ENCODE measurements at places on chromosomes 6 and 20.

- DNase-seq, result no peak
Measured at GRCh38 chr20:57449398-57450354, 58.5 kb downstream of the RBM38 start.

DNA sequence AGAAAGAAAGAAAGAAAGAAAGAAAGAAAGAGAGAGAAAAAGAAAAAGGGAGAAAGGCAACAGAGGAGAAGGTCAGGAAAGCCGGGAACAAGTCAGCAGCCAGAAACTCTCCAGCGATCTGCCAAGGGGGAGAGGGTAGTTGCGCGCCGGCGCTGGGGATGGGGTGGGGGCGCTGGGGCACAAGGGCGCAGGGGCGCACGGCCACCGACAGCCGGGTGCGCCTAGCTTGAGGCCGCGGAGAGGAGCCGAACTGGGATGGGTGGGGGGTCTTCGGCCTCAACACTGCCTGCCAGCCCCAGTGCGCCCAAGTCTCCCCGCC is 533 bp upstream of the RSPO3 start:
- no peak for DNase-seq

- DNase-seq, result no peak
Measured at GRCh38 chr6:82251942-82252341, 4.4 kb upstream of the IBTK start.

- DNase-seq, result no peak
Measured at GRCh38 chr20:10565191-10565921, 108.4 kb downstream of the JAG1 start.

DNA sequence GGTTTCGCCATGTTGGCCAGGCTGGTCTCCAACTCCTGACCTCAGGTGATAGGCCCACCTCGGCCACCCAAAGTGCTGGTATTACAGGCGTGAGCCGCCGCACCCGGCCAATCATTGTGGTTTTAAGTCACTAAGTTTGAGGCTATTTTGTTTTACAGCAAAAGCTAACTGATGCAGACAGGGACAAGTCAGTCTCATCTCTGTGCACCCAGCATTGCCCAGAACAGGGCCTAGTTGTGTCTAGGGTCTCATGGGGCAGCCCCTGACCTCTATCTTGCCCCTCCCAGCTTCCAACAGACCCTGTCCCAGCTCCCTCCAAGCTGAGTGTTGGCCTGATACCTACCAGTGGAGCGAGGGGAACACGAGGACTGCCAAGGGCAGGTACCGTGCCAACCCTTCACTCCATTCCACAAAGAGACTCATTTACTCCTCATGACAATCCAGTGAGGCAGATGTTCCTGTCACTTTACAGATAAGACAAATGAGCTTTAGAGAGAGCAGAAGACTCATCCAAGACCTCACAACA is 8.9 kb upstream of the RBCK1 start:
- no peak for DNase-seq

DNA sequence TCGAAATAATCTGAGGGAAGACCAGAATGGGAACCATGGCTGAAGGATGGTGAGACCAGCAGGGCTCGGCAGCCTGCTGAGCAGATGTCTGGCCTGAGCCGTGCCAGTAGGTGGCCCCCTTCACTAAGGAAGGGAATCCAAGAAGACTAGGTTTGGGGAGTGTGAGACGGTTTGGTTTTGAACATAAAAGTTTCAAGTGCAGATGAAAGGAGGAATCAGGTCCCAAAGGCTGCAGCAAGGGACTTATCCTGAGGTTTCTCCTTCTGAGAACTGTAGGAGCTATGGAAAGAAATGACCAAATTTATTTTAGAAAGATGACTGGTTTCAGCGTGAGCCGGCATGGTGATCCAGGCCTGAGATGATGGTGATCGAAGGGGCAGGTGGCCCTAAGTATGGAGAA is 4.6 kb upstream of the OSER1 start:
- DNase-seq, result peak; percentile 80

GRCh38 chr6:158785036-158785435 is 34.1 kb downstream of the EZR start:
- DNase-seq, result no peak

- no peak for DNase-seq
Measured at GRCh38 chr20:20461551-20461950, 93.6 kb downstream of the INSM1 start.

GRCh38 chr6:131027326-131027725 is 35.7 kb downstream of the EPB41L2 start:
- DNase-seq, result no peak

GRCh38 chr6:117503211-117503610 is 20.7 kb downstream of the DCBLD1 start:
- DNase-seq, result no peak

DNA sequence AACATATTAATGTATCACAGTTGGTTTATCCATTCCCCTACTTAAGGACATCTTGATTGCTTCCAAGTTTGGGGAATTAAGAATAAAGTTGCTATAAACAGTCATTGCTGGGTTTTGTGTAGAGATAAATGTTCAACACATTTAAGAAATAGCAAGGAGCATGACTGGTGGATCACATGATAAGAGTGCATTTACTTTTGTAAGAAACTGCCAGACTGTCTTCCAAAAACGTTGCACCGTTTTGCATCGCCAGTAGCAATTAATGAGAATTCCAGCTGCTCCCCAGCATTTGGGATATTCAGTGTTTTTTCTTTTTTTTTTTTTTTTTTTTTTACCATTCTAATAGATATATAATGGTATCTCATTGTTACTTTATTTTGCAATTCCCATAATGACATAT is 695.7 kb upstream of the GJE1 start:
- no peak for DNase-seq

- DNase-seq, result no peak
Measured at GRCh38 chr6:106710580-106710979, 81.2 kb downstream of the QRSL1 start.

DNA sequence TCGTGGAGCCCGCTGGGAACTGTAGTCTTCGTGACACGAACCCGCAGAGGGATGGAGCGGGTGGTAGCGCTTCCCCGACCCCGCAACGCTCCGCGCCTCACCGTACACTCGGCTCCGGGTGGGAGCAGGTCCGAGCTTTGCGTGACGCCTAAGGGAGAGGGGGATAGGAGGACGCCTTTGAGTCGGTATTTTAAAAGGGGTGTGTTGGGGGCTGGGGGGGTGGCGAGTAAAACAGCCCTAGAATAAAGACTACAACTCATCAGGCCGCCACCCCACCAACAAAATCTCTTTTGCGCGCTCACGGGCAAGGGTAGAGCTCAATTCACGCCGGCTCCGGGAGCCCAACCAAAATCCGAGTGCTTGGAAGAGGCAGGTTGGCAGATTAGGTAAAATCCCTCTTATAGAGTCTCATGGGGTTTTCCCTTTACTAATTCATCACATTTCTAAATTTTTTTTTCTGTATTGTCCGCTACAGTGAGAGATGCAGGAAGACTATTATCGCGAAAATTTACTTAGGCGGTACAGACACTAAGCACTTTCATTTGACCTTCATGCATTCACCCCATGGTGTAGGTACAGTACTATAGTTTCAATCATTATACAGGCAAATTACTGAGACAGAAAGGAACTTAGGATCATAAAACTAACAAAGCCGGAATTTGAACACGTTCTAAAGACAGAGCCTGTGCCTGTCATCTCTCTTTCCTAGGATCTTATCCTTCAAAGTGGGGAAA is 706 bp upstream of the SNX14 start:
- peak; percentile 50 for DNase-seq

DNA sequence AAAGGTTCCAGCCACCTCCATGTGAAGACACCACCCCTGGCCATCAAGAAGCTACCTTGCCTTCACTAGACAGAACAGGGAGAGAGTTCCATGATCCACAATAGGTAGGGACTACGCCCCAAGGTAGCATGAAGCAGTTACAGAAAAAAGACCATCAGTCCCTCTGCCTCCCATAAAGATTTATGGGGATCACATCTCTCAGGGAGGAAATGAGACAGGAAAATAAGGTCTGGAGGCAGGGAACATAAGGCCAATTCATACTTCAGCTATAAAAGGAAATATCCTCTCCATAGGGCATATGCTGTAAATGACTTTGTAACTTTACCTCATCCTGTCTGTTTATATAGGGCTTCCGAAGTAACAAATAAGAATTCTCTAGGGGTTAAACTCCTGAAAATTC is 129.4 kb downstream of the OR2B2 start:
- no peak for DNase-seq

DNA sequence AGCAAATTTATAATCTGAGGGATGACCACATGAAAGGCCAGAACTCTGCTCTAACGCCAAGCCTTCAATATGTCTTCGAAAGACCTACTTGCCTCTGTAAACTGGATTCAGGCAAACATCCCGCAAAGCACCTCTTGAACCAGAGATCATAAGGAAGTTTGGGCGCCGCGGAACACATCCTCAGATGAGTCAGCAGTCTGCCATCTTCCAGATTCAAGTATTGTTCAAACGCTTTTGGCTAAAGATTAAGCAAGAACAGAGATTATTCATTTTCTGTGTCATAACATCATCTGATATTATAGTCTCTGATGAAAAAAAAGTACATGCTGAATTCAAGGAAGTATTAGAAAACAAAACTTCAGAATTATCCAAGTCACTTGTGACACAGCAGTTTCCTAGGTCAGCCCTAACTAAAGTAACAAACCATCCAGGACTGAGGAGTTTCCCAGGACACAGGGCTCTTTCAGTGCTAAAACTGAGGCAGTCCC is 20.8 kb downstream of the TBC1D7 start:
- DNase-seq, result no peak

GRCh38 chr6:119443993-119444641 is 94.6 kb upstream of the MAN1A1 start:
- no peak for DNase-seq

DNA sequence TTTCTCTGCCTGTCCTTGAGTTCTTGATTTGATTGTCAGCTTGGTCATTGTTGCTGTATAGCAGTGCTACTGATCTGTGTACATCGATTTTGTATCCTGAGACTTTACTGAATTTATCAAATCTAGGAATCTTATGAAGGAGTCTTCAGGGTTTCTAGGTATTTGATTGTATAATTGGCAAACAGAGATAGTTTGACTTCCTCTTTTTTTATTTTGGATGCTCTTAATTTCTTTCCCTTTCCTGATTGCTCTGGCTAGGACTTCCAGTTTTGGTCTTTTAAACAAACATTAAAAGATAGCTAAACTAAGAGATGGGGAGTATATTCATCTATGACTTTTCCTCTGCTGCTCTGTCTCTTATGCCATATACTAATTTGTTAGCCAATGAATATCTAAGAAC is 62.4 kb downstream of the NCOA7 start:
- DNase-seq, result no peak

GRCh38 chr20:9149087-9149486 is 80.2 kb downstream of the PLCB4 start:
- no peak for DNase-seq

- no peak for DNase-seq
Measured at GRCh38 chr6:5036269-5036668, 32.4 kb upstream of the RPP40 start.

DNA sequence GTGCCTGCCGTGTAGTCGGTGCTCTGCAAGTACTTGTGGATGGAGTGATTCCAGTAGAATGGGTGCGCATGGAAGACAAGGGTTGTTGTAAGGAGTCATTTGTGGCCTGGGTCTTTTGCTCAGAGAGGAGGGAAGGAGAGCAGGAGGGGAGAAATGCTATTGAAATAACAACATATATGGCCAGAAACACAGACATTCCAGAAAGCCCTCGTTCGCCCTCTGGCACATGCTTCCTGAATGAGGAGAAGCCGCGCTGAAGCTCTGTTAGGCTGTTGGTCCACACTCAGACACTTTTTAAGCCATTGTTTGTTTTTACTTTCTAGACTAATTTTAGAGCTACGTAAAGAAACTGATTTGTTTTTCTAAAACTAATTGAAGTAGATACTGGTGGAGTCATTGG is 107.4 kb downstream of the RPP40 start:
- DNase-seq, result no peak

DNA sequence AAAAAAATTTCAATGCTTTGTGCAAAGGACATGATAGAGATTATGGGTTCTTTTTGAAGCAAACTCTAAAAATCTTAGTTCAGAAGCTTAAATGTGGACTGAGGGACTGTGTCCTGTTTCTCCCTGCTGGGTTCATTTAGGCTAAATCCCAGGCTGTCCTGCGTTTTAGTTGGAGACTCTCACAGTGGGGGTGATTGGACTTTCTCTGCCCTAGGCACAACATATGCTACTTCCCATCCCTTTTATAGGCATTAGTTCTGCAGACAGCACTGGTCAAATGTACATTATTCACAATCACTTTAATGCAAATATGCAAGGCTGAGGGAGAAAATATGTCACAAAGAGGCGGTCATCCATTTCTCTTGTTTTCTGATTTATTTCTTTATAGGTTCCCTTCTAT is 71.3 kb downstream of the TFAP2B start:
- DNase-seq, result no peak

DNA sequence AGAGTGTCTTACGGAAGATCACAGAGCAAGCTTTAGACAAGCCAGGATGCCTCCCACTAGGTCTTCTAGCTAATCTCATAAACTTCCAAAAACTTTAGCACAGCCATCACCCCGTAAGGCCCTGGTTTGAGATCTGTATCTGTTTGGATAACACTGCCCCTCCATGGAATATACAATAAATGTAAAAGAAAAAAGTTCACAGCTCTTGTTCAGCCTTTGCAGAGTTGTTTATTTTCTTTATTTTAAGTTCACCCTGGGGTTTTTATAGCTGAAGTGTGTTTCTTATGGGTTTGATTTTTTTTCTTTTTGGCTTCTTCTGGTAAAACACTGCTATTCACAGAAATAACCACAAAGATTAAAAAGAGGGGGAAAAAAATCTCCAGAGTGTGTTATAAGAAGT is 125.6 kb downstream of the EYA2 start:
- DNase-seq, result no peak

GRCh38 chr6:144007478-144008119 is 460 bp downstream of the PLAGL1 start:
- peak; percentile 18 for DNase-seq

DNA sequence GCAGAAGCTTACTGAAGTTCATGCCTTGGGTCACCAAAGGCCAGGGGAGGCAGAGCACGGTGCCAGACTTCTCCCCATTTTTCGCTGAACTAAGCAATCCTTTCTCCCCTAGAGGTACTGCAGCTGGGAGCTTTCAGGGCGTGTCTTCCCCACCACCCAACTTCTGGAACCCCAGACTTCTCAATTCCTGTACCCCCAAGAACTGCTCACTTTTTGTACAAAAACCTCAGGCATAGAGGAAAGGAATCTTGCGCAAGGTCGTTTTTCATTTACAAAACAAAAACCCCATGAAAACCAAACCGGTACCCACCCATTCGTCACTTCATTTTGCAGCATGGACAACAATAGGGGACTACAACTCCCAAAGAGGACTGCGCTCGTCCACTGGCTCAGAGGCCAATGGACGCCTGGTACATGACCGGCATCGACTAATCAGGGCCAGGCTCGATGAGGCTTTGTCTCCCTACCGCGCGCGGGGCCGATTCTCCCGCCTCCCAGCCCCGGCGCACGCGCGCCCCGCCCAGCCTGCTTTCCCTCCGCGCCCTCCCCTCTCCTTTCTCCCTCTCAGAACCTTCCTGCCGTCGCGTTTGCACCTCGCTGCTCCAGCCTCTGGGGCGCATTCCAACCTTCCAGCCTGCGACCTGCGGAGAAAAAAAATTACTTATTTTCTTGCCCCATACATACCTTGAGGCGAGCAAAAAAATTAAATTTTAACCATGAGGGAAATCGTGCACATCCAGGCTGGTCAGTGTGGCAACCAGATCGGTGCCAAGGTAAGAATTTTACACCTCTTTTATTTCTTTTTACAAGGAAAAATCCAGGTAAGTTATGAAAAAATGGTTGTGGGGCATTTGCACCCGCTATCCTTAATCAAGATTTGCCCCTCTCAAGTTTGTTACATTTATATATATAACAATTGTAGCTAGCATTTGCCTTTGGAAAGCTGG is at the start of gene TUBB:
Gene TUBB (plus strand): TSS at position 562 of the 947 bp plus-strand sequence. CDS start 155 bp downstream, at position 717.
- DNase-seq, result peak; percentile 95

Data from activated CD4-positive, alpha-beta T cell treated with anti-CD3 and anti-CD28 coated beads, Interleukin-2, amount 50 U/mL, for 48 hours (primary cell).